ENCODE measurements at places on chromosomes 1 and 21.

GRCh38 chr1:156772728-156773497, 5.6 kb downstream of the PRCC start:
- no peak overlapping the region for H3K27ac ChIP-seq
- H3K4me1 ChIP-seq: peaks cover 14% of the 10 kb centered on the region
- H3K4me3 ChIP-seq: no peak overlapping the region
- H3K27me3 ChIP-seq: no peaks in the 10 kb centered on the region
- H3K36me3 ChIP-seq: peaks cover 10% of the 10 kb centered on the region

DNA sequence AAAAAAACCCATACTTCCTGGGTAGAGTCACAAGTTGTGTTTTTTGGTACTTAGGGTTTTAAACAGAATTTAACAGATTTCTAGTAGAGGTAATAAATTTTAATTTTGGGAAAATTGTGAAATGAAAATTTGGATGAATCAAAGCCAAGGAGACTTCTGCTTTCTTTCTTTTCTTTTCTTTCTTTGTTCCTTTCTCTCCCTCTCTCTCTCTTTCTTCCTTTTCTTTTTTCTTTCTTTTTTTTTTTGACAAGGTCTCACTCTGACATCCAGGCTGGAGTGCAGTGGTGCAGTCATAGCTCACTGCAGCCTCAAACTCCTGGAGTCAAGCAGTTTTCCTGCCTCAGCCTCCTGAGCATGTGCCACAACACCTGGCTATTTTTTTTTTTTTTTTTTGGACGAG, 46.9 kb upstream of the NEXN start:
- no peaks in the 10 kb centered on the region for H3K36me3 ChIP-seq
- no peak overlapping the region for H3K4me3 ChIP-seq
- no peaks in the 10 kb centered on the region for H3K4me1 ChIP-seq
- no peaks in the 10 kb centered on the region for H3K27me3 ChIP-seq
- H3K27ac ChIP-seq: no peak overlapping the region
- no peak for DNase-seq

DNA sequence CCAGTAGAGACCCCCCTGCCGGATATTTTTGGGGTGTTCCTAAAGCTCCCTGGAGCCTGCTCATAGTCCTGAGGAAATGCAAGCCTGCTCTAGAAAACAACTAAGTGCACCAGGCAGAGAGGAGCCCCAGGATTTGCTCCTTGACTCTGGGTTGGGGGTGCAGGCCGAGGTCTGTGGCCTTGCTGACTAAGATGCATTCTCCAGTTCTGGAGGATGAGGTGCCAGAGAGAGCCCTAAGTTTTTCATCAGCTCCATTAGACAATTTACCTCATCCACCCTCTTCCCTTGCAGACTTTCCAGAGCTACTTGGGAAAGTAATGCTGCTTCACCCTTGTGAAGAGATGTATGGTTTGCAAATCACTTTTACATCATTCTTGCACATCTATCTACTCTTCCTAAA, 9.1 kb downstream of the TUFT1 start:
- peak overlapping the region; percentile 41 for H3K27ac ChIP-seq
- H3K36me3 ChIP-seq: peaks cover 16% of the 10 kb centered on the region
- DNase-seq: no peak
- H3K27me3 ChIP-seq: no peaks in the 10 kb centered on the region
- peaks cover 73% of the 10 kb centered on the region for H3K4me1 ChIP-seq

- H3K27ac ChIP-seq: no peak overlapping the region
- DNase-seq: no peak
- H3K4me3 ChIP-seq: no peak overlapping the region
- no peaks in the 10 kb centered on the region for H3K4me1 ChIP-seq
- no peaks in the 10 kb centered on the region for H3K36me3 ChIP-seq
These were observed 75.3 kb downstream of the HLX start for GRCh38 chr1:220954321-220955075.

DNA sequence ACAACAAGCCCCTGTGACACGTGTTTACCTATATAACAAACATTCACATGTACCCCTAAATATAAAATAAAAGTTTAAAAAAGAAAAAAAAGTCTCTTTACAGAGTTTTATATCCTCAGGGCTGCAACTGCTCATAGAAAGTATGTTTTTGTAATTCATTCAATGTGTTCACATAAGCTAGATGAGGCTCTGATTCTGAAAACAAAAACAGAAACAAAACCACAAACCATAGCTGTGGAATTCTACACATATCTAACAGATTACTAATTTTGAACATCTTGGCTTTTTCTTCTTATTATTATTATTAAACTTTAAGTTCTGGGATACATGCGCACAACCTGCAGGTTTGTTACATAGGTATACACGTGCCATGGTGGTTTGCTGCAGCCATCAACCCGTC, 579.6 kb upstream of the ZRANB2 start:
- no peaks in the 10 kb centered on the region for H3K27me3 ChIP-seq
- H3K4me3 ChIP-seq: no peak overlapping the region
- H3K36me3 ChIP-seq: no peaks in the 10 kb centered on the region
- no peaks in the 10 kb centered on the region for H3K4me1 ChIP-seq
- no peak for DNase-seq

- H3K4me1 ChIP-seq: peaks cover 51% of the 10 kb centered on the region
- DNase-seq: no peak
- H3K36me3 ChIP-seq: no peaks in the 10 kb centered on the region
These were observed 98.5 kb upstream of the ADGRL2 start for GRCh38 chr1:81702079-81702715.

DNA sequence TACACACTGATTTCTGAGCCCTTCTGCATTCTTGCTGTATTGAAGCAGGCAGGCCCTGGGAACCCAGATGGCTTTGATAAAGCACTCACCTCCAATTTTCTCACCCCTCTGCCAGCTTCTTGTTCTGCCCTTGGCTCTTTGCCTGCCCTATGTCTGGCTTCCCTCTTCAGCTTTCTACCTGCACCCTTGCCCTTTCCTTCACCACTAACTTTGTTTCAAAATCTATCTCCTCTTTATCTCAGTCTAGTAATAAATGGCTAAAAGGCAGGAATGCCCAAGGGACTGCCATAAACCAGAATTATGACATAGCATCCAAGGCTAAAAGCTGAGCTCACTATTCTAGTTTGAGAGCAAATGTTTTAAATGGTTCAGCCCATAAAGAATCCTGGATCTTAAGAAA, 178.7 kb downstream of the TNR start:
- no peak overlapping the region for H3K4me3 ChIP-seq
- no peaks in the 10 kb centered on the region for H3K36me3 ChIP-seq
- H3K27ac ChIP-seq: no peak overlapping the region
- H3K27me3 ChIP-seq: peaks cover 22% of the 10 kb centered on the region

DNA sequence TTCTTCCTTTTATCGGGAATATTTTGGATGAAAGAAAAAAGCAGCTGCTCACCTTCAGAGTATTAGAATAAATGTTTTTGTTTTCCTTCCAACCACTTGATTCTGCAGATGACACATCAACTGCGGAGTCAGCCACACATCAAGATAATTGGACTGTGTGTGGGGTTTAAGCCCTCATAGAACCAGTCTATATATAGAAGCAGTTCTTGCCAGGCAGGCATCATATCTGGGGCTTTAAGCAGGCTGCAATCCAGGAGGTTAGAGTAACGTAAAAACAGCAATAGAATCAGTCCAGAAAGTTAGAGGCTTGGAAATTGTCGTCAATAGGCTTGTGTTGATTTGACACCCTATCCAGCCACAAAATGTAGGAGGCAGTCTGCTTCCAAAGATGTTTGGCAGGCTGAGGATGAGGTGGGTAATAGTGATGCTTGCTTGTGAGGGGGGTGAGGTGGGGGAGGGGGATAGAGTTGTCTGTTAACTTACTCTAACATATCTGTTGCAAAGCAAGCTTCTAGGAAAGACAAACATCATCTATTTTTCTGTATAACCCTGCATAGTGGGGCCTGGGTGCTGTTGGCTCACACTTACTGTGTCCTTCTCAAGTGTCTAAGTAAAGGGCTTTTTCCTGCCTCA, 64.8 kb downstream of the PEX14 start:
- no peak overlapping the region for H3K27ac ChIP-seq
- H3K27me3 ChIP-seq: no peaks in the 10 kb centered on the region
- H3K36me3 ChIP-seq: peaks cover 21% of the 10 kb centered on the region
- H3K4me1 ChIP-seq: no peaks in the 10 kb centered on the region
- DNase-seq: no peak

- H3K36me3 ChIP-seq: no peaks in the 10 kb centered on the region
- H3K4me1 ChIP-seq: no peaks in the 10 kb centered on the region
- no peak overlapping the region for H3K27ac ChIP-seq
- no peak overlapping the region for H3K4me3 ChIP-seq
- H3K27me3 ChIP-seq: no peaks in the 10 kb centered on the region
These were observed 1232.0 kb downstream of the KCNT2 start for GRCh38 chr1:195376190-195376589.

DNA sequence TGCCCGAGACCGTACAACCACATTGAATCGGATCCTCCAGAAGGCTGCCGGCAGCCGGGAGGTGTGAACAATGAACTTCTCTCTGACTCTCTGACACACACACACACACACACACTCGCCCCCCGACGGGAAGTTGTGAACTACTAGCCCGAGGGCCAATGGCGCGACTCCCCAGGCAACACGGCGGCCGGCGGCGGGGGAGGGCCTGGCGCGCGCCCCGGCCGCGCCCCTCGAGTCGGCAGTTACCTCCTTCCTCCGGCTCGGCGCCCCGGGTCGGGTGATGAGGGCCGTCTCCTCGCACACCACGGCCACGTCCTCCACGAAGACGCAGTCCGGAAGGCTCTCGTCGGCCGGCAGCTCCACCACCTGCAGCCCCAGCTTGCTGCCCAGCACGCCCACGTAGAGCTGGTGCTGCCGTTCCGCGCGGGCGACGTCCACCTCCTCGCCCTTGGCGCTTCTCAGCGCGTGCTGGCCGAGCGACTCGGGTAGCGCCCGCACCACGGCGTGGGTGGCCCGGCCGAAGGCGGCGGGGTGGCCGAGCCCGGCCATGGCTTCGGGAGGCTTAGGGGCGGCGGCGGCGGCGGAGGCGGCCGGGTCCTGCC, 361 bp downstream of the DDAH1 start:
- H3K4me1 ChIP-seq: peaks cover 11% of the 10 kb centered on the region
- DNase-seq: no peak
- H3K27me3 ChIP-seq: no peaks in the 10 kb centered on the region
- no peak overlapping the region for H3K27ac ChIP-seq

DNA sequence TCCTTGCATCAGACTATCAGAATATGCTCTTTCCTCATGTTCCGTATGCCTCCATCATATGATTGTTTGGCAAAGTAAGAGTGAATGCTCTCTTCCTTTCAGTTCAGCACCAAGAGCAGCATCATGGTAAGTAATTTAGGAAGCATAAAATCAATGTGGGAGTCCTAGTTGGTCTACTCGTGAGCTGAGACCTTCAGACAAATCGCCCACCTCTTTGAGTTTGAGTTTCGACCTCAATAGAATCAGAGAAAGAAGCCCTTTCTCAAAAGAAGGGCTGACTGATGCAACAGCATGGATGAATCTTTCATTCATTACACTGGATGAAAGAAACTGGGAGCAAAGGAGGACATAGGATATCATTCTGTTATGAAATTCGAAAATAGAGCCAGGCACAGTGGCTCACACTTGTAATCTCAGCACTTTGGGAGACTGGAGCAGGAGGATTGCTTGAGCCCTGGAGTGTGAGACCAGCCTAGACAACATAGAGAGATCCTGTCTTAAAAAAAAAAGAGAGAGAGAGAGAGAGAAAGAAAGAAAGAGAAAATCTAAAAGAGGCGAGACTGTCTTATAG, 112.5 kb downstream of the ZC3H11B start:
- DNase-seq: no peak
- no peak overlapping the region for H3K27ac ChIP-seq
- H3K36me3 ChIP-seq: no peaks in the 10 kb centered on the region
- no peak overlapping the region for H3K4me3 ChIP-seq
- no peaks in the 10 kb centered on the region for H3K4me1 ChIP-seq
- H3K27me3 ChIP-seq: no peaks in the 10 kb centered on the region

DNA sequence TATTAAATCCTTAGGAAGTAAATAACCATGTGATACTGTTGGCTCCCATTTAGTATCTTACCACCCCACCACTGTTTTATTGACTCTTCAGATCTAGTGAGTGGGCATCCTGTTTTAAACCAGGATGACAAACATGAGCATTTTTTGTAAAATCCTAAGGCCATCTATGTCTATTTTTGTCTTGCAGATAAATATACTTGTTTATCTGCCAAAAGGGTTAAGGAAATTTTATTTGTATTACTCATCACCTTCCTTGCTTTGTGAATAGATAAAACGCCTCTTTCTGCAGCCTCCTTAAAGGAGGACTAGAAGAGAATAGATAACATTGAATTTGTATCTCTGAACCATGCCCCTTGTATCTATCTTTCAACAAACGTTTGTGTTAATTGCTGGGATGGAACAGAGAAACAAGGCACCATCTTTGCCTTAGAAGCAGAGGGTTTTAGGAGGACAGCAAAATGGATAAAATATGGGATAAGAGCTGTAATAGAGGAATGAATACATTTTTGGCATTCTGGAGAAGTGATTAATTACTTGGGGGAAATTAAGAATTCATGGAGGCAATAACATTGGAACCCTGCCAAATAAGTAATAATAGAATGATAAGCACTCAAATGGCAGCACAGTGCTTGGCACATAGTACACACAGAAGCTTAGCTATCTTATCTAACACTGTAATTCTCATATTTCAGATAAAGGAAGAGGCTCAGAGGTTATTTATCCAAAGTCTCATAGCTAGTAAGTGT, 14.7 kb downstream of the YTHDF2 start:
- no peaks in the 10 kb centered on the region for H3K27me3 ChIP-seq
- no peak overlapping the region for H3K27ac ChIP-seq
- peaks cover 20% of the 10 kb centered on the region for H3K4me1 ChIP-seq
- DNase-seq: no peak
- peaks cover 6% of the 10 kb centered on the region for H3K36me3 ChIP-seq

- H3K4me3 ChIP-seq: no peak overlapping the region
- H3K4me1 ChIP-seq: peaks cover 27% of the 10 kb centered on the region
- H3K27ac ChIP-seq: no peak overlapping the region
- DNase-seq: no peak
- H3K36me3 ChIP-seq: no peaks in the 10 kb centered on the region
- peaks cover 17% of the 10 kb centered on the region for H3K27me3 ChIP-seq
These were observed 49.9 kb downstream of the UMODL1 start for GRCh38 chr21:42120903-42121535.

- H3K36me3 ChIP-seq: no peaks in the 10 kb centered on the region
- H3K27ac ChIP-seq: no peak overlapping the region
- DNase-seq: no peak
- H3K4me1 ChIP-seq: peaks cover 7% of the 10 kb centered on the region
- H3K27me3 ChIP-seq: peaks cover 14% of the 10 kb centered on the region
These were observed 31.9 kb downstream of the SLC1A7 start for GRCh38 chr1:53110370-53111072.

DNA sequence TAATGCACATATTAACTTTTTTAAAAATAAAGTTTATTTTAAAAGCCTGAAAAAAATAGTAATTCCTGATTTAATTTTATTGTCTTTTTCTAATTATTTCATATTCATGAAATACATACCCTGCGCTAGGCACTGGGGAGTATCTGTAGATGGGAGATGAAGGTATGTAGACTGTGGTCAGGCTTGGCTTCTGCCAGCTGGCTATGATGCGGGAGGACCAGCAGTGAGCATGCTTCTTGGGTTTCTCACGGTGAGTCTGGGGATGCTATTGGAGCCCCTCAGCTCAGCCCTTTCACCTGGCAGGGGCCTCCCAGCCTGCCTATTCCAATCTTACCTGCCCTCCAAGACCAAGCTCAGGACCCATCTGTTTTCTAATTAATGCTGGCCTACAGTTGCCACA, 138.4 kb downstream of the NOS1AP start:
- H3K27ac ChIP-seq: no peak overlapping the region
- H3K27me3 ChIP-seq: peaks cover 8% of the 10 kb centered on the region
- no peaks in the 10 kb centered on the region for H3K36me3 ChIP-seq
- H3K4me1 ChIP-seq: no peaks in the 10 kb centered on the region
- DNase-seq: no peak

GRCh38 chr1:54273092-54273794, 73.3 kb downstream of the MRPL37 start:
- H3K4me1 ChIP-seq: peaks cover 12% of the 10 kb centered on the region
- H3K36me3 ChIP-seq: no peaks in the 10 kb centered on the region
- no peak overlapping the region for H3K27ac ChIP-seq
- DNase-seq: no peak

- no peaks in the 10 kb centered on the region for H3K4me1 ChIP-seq
- peaks cover 37% of the 10 kb centered on the region for H3K27me3 ChIP-seq
These were observed 30.4 kb upstream of the DISP3 start for GRCh38 chr1:11448373-11449099.
